ENCODE measurements at places on chromosomes 5 and 9.

DNA sequence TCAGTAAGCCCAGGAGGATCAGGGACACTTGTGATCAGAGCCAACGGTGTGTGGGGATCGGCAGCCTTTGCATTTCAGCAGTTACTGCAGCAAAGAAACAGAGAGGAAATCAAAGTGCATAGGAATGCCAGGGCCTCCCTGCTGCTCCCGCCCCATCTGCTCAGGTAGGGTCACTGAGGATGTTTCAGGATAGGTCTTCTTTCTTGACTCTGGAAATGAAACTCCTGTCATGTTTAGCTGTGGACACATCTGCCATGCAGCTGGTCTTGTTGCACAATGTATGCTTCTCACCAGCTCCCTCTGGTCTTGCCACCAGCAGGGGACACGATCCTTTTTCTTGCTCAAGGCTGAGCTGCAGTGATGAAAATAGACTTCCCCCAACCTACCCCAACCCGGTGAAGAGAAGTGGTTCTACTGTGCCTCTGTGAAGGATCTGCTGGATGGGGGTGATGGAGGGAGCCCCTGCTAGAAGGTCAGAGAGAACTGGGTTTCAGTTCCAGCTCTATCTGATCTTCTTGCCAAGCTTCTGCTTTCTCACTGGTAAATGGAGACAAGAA lies 185.2 kb upstream of the KLF4 start:
- DNase-seq: peak; percentile 50

GRCh38 chr5:145680767-145681166 lies 154.4 kb downstream of the PRELID2 start:
- no peak for DNase-seq

- peak; percentile 32 for DNase-seq
Measured at GRCh38 chr9:33263131-33264002, 1.1 kb downstream of the BAG1 start.

DNA sequence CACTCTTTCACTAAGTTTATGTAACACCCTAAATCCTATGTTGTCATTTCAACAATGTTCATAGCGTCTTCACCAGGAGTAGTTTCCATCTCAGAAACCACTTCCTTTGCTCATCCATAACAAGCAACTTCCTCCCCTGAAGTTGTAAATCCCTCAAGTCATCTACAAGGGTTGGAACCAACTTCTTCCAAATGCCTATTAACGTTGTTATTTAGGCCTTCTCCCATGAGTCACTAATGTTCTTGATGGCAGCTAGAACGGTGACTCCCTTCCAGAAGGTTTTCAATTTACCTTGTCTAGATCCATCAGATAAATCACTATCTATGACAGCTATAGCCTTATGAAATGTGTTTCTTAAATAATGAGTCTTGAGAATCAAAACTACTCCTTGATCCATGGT lies 73.3 kb upstream of the TARS1 start:
- no peak for DNase-seq

- no peak for DNase-seq
Measured at GRCh38 chr9:12503606-12504122, 189.5 kb upstream of the TYRP1 start.

GRCh38 chr5:107486489-107486888 lies 184.2 kb downstream of the EFNA5 start:
- DNase-seq: no peak

DNA sequence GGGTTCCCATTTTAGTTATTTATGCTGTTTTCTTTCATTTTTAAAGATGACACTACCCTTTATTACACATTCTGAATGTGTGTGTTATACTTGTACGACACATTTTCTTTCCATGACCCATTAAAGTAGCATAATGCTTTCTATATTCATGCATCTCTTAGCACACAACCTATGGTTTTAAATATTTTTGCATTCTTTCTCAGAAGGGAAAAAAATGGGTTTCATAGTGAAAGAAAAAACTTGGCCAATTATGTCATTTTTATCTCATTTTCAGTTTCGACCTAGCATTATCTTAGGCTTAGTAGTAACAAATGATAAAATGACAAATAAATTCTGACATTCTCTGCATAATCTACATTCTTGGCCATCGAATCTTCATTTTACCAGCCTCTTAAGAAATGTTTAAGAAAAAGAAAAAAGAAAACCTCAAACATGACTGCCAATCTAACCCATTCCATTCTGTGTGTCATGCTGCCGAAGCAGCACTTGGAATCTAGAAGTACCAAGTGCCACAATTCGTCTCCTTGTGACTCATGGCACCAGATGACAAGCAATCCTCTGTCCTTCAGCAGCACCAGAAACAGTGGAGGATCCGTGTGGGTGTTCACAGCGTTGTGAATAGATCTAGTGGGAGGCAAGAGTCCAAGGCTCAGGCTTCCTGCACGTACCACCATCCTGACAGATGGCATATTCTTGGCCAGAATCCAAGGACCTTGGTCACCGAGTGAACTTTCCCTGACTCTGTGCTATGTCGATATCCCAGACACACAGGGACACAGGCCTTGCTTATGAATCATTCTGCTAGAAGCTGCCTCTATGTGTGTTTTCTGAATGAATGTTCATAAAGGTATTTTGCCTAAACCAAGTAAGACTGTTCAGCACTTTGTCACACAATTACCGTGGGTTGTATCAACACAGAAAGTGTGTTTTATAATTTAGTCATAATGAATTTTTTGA lies 502.7 kb downstream of the NR2F1-AS1 start:
- no peak for DNase-seq
